ENCODE measurements at places on chromosomes 1 and 21.
A peak's percentile ranks its signal among the peaks of the same experiment; 100 is the strongest.

DNA sequence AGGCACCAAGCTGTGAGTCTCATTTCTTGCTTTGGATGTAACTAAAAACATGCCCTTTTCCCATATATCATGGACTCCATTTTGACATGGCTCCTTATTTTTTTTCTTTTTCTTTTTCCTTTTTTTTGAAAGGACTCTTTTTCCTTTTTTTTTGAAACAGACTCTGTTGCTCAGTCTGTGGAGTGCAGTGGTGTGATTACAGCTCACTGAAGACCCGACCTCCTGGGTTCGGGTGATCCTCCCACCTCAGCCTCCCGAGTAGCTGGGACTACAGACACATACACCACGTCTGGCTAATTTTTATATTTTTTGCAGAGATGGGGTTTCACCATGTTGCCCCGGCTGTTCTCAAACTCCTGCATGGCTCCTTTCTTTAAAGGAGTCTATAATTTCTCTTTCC lies 10.4 kb upstream of the SYCP1 start:
- DNase-seq, result no peak

DNA sequence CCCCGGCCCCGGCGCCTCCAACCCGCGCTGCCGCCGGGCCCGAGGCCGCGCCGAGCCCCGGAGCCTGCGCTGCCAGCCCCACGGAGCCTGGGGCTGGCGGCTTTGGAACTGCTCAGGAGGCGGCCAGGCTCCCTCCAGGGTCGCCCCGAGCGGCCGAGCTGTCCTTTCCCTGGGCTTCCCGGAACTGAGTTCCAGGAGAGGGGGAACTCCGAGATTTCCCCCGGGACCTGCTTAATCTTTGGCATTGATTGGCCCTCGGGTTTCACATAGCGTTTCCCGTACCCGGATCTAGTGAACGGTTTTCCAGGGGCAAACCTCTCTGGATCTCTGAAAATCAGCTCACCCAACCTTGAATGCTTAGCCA lies 504 bp downstream of the H6PD start:
- peak; percentile 31 for DNase-seq

DNA sequence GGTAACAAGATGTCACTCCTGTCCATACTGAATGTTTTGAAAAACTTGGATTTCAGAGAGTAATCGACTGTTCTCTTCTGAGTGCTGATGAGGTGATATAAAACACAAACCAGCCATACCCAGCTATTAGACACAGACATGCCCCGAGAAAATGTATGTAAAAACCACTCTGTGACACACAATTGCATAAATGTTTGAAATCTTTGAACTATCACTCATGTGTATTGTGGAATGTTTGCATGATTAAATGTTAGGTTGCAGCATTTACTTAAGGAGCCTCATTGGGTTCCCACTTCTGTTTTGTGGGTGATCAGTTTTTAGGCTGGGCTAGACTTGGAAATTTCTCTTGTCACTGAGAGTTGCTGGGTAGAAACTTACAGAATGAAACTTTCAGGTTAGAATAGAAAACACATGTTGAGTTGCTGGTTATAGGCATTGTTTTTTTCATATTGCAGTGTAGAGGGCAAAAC lies 270.4 kb upstream of the B3GALT2 start:
- no peak for DNase-seq

DNA sequence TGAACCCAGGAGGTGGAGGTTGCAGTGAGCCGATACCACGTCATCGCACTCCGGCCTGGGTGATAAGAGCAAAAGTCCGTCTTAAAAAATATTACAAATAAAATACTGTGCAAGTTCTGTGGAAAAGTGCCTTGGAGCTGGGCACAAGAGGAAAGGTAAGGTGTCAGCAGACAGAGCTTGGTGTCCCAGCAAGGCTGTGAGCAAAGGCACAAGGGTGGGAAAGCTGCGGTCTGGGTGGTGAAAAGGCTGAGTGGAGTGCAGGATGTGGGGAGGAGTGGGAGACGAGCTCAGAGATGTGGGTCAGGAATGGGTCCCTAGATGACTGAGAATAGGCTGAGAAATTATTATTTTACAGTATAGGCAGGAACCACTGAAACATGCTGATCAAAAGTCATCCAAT lies 150.6 kb downstream of the RHOU start:
- no peak for DNase-seq

DNA sequence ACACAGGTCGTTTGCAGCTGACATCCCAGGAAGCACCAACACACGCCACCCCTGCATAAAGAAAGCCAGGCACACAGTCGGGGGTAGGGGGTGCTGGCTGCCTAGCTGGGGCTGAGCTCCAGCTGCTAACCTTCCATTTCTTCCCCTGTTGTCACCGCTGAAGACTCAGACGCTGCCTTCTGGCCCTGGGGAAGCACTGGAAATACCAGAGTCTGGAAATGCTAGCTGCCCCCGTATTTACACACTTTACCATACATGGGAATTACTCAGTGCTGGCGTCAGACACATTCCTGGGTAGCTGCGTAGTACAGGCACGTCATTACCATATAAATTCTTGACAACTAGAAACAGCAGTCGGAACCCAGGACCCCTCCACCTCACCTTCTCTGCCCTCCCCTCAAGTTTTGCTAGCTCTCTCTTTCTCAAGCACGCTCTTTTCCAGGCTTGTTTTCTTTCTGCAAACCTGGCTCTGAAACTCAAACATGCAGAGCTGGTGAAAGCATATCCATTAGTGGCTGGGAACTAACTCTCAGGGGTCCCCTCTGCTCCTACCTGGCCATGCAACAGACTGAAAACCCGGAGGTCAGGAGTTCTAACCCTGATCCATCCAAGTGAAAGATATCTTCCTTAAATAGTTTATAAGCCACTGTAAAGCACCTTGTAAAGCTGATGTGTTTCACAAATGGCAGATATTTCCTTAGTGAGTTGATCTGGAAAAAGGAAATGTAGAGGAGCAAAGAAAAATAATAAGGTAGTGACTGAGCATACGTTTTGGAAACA lies 3.3 kb downstream of the CSRP1 start:
- peak; percentile 86 for DNase-seq

GRCh38 chr21:36437745-36438128 lies 42.2 kb downstream of the CLDN14 start:
- peak; percentile 74 for DNase-seq

DNA sequence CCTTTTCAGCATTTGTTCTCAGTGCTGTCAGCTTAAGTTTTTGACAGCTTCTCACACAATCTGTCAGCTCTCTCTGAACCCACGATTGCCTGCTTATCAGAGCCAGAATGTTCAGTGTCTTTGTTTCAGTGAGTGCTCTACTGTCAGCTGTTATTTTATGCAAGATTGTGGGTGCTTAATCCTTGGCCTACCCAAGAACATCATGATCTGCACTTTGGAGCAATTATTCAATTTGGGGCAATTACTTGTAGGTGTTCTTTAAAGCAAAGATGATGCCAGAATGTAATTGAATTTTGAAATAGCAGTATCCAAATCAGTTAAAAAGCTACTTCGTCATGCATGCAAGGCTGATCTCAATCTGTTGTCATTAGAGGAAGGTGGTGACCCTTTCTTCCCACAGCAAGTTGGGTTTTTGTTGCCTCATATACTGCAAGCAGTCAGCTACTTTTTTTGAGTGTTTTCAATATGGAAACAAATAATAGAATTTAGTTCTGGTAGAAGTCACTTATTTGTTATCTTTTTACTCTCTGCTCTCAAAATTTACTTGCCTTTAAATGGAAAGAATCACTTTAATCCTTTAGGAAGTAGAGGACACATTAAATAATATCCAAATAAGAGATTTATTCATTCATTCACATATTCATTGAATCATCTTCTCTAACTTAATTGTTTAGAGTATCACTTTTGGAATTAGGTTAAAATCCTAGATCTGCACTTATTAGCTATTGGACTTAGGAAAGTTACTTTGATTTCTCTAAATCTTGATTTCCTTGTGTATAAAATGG lies 253.5 kb upstream of the CACYBP start:
- no peak for DNase-seq

GRCh38 chr1:41773144-41773591 lies 145.6 kb downstream of the HIVEP3 start:
- DNase-seq, result peak; percentile 73

DNA sequence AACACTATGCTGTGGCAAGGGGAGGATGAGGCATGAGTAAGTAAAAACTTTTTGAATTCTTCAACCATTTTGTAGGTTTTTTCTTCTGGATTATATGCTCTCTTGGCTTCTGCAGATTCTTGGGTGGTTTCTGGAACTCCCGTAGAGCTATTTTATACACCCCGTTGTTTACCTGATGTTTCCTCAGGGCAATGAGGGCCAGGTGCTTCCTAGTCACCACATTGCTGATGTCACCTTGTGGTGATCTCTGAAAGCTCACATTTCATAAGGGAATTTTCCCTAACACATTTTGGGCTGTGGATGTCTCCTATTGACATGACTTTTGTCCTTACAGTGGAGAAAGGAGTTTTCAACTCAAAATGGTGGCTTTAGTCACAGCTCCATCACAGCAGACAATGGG lies 356.6 kb downstream of the PLA2G4A start:
- DNase-seq, result peak; percentile 26

DNA sequence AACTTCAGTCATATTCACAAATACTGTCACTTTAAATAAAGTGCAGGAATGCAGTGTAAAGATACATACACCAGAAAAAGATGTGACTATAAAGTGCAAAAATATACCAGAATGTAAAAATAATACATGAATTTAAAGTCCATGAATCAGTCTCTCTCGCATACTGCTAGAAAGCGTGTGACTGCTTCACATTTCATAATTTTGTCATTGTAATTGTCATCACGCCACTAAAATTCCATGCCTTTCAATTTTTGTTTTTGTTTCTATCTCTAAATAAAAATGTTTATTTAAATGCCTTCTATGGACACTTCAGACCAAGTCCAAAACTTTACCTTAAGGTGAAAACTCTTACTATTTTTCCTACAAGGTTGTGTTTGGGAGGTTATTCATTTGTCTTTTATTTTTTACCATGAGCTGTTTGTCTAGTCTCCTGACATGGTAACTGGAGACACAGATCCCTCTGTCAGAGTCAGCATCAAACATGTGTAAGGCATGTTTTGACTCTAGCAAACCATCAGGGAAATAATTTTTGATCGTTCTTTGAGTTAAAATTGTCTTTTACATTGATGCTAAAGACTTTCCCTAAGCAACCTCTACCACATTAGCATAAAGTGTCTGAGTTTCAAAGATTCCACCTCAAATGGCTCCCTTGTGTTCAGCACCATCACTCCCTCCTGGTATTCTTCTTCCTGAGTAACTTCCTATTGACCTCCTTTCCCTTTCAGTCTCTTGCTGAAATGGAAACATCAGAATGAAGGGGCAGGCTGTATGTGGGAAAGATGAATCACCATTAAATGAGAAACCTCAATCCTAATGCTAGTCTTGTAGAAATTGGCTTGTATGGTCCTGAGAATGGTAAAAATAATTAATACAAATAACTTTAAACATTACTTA lies 14.0 kb upstream of the AIM2 start:
- DNase-seq, result no peak

- peak; percentile 97 for DNase-seq
Observed at GRCh38 chr1:7783826-7784491, at the start of gene PER3. PER3 (plus strand) TSS chr1:7784291; CDS start chr1:7784878, 587 bp downstream.

Measured in PC-3 (cell line).